ENCODE measurements at places on chromosomes 7 and 10.

GRCh38 chr10:54961040-54961439, 160.0 kb upstream of the PCDH15 start:
- no peak for DNase-seq

DNA sequence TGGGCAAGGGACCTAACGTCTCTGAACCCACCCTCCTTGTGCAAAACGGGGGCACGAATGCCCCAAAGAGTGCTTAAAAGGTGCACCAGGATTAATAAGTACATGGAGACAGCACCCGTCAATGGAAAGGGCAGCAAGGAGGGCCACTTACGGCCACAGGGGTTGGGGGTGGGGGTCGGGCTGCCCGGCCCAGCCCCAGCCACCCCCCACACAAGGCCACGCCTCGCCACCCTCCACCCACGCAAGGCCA, 213.4 kb downstream of the MAD1L1 start:
- DNase-seq: no peak

GRCh38 chr7:29552392-29552791, 11.2 kb upstream of the PRR15 start:
- DNase-seq: no peak

DNA sequence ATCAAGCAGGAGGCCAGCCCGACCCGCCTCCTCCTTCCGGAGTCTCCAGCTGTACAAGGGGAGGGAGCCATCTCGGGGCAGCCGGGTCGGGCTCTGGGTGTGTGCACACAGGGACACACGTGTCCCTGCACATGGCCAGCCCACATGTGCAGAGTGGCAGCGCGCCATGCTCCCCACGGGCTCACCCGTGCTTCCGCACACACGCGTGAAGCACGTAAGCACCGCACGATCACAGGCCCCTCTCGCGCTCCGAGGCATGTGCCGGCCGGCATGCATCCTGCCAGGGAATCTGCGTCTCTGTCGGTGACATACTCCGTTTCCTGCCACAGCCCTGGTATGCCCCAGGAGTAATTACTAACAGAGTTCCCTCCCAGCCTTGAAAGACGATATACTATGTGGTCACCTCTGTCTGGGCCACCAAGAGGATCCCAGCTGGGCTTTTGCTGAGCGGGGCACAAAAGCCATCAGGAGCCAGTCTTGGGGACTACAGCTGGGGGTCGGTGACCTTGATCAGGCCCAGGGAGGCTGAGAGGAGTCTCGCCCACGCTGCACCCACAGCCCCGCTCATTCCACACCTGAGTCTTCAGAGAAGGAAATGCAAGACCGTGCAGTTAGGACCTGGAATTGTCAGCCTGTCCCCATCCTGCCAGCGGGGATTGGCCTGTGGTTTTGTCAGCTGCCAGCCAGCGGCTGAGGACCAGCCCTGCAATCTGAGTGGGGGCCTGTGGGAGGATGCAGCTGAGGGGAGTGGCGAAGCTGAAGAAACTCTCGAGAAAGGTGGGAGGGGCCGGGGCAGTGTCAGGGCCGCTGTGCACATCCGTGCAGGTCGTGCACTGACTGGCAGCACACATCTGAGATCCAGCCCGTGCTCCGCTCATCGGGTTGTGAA, 11.0 kb upstream of the LFNG start:
- no peak for DNase-seq

GRCh38 chr10:97743169-97743943, 6.4 kb downstream of the ZFYVE27 start:
- DNase-seq: no peak

- DNase-seq: no peak
These were observed 181.7 kb downstream of the ST7 start for GRCh38 chr7:117134889-117135552.

- DNase-seq: no peak
These were observed 2.0 kb downstream of the CLEC5A start for GRCh38 chr7:141944811-141945210.

- no peak for DNase-seq
These were observed 1.5 kb downstream of the PAX2 start for GRCh38 chr10:100746784-100747455.

GRCh38 chr7:105154084-105154483, 140.1 kb downstream of the KMT2E start:
- no peak for DNase-seq

DNA sequence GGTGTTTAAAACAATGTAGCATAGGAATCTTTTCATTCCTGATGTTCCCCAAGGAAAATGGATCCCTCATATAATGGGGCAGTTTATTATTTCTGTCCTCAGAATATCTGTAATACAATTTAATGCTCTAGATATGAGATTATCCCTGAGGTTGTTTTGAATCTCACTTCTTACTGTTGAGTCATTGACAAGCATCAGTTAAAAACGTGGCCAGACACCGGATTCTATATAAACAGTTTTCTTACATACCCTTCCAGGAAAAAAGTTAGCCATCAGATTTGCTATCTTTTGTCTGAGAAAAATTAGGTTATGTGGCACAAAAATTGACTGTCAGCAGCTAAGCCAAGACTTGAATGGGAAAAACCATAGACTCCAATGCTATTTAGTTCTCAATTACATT, 539.8 kb upstream of the CELF2 start:
- no peak for DNase-seq

- DNase-seq: no peak
These were observed 3.4 kb upstream of the SMARCD3 start for GRCh38 chr7:151251689-151252560.

DNA sequence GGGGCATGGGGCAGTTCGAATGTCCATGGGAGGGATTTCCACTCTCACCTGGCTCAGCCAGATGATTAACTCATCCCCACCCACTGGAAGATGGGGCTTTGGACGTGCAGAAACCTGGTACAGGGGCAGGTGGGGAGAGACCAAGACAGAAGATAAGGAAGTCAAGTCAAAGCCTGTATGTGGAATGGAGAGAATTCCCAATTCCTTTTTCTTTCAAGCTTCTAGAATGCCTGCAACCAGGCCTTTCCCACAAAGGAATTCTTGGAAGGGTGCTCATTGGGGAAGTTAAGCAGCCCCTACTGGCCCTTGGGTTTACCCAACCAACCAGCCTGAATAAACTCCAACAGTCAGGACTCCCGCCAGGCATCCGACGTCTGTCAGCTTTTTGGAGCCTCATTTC, 39.1 kb downstream of the CCM2 start:
- DNase-seq: no peak

DNA sequence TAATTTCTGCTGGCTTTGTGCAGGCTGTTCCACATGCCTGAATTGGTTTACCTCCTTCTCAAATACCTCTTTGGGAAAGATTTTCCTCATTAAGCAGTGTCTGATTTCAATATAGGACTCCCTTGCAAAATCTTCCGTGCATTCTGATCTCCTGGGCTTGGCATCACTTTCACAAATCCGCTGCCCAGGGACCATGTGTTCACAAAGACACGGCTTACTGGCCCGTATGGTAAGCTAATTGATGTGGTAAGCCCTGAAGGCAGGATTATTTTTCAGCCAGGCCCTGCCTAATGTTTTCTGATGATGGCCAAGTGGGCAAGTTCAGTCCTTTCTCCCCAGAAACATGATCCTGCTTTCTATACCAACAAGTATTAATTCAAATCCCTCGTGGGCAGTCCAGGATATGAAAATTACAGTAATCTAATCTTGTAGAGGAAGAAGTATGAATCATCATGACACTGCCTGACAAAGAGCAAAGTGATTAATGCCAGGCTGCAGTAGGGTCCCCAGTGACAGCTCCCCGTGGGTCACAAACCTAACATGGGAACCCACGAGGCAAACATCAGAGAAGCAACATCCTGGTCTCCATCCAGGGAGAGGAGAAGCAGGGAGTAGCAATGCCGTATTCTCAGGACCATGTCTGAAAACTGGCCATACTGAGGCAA, 11.6 kb upstream of the SVIL start:
- no peak for DNase-seq

DNA sequence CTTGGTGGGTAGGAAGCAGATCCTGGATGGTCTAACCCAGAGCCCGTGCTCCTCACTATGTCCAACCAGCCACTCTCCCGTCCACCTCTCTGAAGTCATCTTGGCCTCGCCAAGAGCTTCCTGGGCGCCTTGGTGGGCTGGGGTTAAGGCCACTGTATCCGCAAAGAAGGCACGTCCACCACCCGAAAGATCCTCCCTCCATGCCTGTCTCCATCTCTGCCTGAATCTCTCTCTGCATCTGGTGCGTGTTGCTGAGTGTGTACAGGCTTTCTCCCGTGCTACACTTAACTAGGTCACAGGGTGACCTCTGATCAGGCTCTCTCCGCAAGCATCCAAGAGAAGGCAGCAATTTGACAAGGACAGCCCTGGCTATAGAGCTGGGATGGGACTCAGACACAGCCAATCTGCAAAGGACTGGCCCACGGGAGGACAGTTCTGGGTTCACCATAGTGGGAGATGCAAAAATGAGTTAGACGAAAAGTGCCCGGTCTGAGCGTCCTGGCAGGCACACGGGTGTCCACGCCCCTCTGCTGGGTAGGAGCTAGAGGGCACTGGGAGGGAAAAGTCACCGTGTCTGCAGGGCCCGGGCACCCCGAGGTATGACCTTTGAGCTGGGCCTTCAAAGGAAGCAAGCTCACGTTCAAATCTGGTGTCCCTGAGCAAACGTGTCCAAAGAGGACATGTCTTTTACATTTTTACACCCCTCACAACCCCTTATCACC, 9.4 kb upstream of the RFC2 start:
- DNase-seq: no peak

DNA sequence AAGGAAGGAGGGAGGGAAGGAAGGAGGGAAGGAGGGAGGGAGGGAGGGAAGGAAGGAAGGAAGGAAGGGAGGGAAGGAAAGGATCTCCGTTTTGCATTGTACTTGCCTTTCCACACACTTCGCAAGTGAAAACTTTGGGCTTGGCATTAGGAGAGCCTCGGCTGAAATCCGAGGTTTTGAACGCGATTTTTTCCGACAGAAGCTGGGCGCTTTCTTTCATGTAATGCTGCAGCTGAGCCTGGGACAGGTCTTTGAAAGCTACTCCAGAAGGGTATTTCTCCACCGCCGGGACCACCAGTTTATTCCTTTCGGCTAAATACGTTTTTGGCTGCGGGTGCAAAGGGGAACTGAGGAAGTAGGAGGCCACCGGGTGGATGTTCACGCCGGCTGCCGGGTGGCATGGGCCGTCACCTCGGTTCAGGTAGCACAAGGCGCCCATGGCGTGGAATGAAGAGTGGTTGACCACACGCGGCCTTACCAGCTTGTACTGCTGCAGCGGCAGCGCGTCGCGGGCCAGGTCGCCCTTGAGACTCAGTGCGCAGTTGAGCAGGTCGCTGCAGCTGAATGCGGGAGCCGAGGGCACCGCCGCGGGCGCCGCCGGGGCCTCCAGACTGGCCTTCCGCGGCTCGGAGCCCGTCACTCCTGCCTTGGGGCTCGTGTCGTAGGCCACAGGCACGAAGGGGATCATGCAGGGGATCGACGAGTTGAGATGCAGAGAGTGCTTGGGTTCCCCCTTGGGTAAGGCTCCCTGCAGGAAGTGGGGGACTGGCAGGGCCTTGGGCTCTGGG, 825 bp downstream of the FEZF1 start:
- no peak for DNase-seq

DNA sequence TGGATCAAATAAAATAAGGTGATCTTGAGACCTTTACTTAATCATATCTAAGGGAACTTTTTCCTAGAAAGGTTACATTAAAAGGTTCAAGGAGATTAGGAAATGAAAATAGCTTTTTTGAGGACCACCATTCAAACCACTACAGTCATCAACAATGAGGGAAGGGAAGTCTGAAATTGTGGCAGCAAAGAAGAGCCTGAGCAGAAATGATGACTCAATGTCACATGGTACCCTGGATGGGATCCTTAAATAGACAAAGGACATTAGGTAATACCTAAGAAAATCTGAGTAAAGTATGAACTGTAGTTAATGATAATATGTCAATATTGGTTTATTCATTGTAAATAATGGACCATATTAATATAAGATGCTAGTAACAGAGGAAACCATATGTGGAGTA, 236.0 kb downstream of the SEMA3D start:
- DNase-seq: no peak

DNA sequence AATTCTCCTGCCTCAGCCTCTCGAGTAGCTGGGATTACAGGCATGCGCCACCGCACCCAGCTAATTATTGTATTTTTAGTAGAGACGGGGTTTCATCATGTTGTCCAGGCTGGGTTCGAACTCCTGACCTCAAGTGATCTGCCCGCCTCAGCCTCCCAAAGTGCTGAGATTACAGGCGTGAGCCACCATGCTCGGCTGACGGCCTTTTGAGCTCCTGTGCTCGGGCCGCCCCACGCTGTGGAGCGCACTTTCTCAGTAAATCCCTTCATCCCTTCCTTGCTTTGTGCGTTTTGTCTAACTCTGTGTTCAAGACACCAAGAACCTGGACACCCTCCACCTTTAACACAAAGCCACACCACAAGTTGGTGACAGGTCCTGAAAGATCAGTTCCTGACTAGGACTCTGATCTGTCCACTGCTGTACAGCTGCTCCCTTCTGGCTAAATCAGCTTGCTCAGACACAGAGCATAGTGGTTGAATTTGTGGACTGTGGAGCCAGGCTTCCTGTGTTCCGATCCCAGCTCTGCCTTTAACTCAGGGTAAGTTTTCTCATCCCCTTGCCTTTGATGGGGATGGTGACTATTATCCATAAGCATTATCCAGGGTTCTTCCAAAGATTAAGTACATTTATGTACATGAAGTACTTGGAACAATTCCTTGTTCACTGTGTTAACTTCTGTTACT, 20.1 kb downstream of the CHST3 start:
- no peak for DNase-seq

GRCh38 chr10:133186416-133187090, 26.5 kb downstream of the KNDC1 start:
- DNase-seq: no peak

DNA sequence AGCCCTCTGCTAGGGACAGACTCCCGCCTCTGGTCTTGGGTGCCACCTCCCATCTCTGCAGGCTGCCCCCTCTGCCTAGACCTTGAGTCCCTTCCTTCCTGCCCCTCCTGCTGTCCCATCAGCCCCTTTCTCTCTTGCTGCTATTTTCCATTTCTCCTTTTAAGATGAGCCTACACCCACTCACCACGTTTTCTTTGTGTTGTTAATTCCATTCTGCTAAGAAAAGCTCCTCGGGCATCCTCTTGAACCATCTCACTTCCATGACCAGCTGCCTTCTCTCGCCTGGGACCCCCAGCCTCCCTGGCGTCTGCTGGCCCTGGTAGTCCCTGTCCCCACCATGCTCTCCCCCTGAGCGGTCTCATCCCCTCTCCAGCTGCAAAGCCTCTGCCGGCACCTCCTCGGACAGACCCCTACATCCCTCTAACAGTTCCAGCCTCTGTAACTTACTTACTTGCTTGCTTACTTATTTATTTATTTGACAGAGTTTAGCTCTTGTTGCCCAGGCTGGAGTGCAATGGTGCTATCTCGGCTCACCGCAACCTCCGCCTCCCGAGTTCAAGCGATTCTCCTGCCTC, 95.8 kb upstream of the SH2B2 start:
- DNase-seq: no peak

GRCh38 chr7:6558837-6559236, 7.6 kb upstream of the GRID2IP start:
- DNase-seq: no peak

- DNase-seq: no peak
These were observed 262.2 kb downstream of the ETV1 start for GRCh38 chr7:13727279-13727678.
